ENCODE measurements at places on chromosomes 5 and 9. TPM values are rescaled to one million over a fixed set of nuclear protein-coding genes. Genes with fewer than 3 reads are reported as not detected.

ELOVL7 gene
- total RNA-seq, result 2.3 TPM

CHSY3 gene
- 2.3 TPM for total RNA-seq

PCDHGA8 gene
- 0.14 TPM for total RNA-seq

DNA sequence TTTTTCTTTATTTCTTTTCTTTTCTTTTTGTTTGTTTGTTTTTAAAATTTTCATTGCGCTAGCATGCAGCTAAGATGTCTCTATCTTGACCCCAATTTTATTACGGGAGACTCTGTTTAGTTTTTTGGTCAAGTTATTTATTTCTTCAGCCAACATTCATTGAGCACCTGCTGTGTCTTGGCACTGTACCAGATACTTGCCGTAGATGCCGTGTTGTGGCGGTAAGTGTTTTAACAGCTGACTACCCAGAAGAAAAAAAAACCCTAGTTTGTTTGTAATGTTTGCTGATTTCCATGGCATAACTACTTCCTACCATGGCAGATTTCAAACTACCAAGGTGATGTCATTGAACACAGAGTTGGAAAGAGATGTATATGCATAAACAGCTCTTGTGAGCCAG is 65.0 kb downstream of the UGCG start:
- no peak for DNase-seq
- no peaks in the 10 kb centered on the region for H3K4me1 ChIP-seq
- no peaks in the 10 kb centered on the region for H3K36me3 ChIP-seq

GRCh38 chr5:170289764-170290163 is 7.8 kb downstream of the LCP2 start:
- H3K4me1 ChIP-seq, result peaks cover 2% of the 10 kb centered on the region
- no peak overlapping the region for H3K27ac ChIP-seq
- no peaks in the 10 kb centered on the region for H3K27me3 ChIP-seq
- DNase-seq, result no peak
- H3K36me3 ChIP-seq, result no peaks in the 10 kb centered on the region
- H3K4me3 ChIP-seq, result no peak overlapping the region

DNA sequence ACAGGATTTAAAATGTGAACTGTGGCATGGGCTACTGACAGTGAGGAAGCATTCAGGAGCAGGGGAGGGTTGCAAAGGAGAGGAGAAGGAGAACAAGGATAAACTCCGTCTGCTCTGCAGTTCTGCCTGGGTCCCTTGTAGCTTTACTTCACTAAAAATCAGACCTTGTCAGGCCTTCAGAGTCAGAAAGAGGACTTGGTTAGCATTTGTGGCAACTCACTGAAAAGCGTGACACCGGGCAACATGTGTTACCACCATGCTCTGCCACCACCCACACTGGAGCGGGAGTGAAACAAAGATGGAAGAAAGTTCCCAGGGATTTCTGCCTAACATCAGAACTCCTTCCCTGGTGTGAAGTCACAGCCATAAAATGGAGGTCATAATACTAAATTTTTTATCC is 19.3 kb downstream of the FYB1 start:
- H3K4me1 ChIP-seq, result no peaks in the 10 kb centered on the region
- H3K36me3 ChIP-seq, result no peaks in the 10 kb centered on the region
- H3K4me3 ChIP-seq, result no peak overlapping the region
- H3K27me3 ChIP-seq, result no peaks in the 10 kb centered on the region
- DNase-seq, result no peak
- H3K27ac ChIP-seq, result no peak overlapping the region
